ENCODE measurements at places on chromosomes 2 and 18.
A peak's percentile ranks its signal among the peaks of the same experiment; 100 is the strongest.

- DNase-seq: no peak
Measured at GRCh38 chr18:25648716-25649260, 296.8 kb upstream of the ZNF521 start.

GRCh38 chr2:118584877-118585276, 262.6 kb downstream of the EN1 start:
- DNase-seq: no peak

- peak; percentile 49 for DNase-seq
Measured at GRCh38 chr2:48471048-48471474, 58.9 kb upstream of the STON1 start.

- DNase-seq: no peak
Measured at GRCh38 chr2:138503652-138504051, 2.1 kb downstream of the SPOPL start.

GRCh38 chr18:48729404-48729803, 190.6 kb downstream of the CTIF start:
- DNase-seq: no peak

GRCh38 chr18:63180971-63181376, 138.6 kb downstream of the BCL2 start:
- DNase-seq: no peak

DNA sequence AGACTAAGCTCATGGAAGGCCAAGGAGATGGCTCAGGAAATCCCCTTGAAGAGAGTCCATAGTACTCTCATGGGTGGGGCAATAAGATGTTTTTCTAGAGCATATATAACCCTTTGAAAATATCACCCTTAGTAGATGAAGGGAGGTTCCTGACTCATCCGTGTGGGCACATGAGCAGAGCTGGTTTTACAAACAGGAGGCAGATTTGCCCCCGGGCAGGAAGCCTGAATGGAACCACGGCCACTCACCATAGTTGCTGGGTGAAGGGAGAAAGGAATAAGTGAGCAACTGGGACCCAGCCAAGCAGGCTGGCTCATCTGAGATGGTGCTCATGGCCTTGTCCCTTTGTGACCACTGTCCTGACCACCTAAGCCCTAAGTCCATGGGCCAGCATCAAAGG, 29.0 kb upstream of the MAPRE3 start:
- no peak for DNase-seq

GRCh38 chr2:169721016-169721415, 12.6 kb upstream of the KLHL23 start:
- no peak for DNase-seq

- no peak for DNase-seq
Measured at GRCh38 chr2:98654699-98655495, 46.5 kb downstream of the UNC50 start.

DNA sequence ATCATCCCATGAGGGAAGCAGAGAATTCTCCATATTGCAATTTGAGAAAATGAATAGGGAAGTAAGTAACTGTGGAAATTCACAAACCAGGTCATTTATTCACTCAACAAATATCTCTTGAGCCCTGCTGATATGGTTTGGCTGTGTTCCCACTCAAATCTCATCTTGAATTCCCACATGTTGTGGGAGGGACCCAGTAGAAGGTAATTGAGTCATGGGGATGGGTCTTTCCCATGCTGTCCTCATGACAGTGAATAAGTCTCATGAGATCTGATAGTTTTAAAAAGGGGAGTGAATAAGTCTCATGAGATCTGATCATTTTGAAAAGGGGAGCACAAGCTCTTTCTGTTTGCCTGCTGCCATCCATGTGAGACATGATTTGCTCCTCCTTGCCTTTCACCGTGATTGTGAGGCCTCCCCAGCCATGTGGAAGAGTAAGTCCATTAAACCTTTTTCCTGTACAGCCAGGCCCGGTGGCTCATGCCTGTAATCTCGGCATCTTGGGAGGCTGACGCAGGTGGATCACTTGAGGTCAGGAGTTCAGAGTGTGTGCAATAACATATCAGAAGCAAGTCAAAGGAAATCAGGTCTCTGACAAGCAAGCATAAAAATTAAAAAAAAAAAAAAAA, 193.2 kb downstream of the NDUFA10 start:
- DNase-seq: no peak

DNA sequence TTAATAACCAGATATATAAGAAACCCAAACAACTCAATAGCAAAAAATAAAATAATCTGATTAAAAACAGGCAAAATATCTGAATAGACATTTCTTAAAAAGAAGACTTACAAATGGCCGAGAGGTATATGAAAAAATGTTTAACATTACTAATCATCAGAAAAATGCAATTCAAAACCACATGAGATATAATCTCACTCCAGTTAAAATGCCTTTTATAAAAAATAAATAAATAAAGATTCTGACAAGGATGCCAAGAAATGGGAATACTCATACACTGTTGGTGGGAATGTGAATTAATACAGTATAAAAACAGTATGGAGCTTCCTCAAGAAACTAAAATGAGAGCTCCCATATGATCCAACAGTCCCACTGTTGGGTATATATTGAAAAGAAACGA, 33.9 kb upstream of the BMP10 start:
- no peak for DNase-seq

DNA sequence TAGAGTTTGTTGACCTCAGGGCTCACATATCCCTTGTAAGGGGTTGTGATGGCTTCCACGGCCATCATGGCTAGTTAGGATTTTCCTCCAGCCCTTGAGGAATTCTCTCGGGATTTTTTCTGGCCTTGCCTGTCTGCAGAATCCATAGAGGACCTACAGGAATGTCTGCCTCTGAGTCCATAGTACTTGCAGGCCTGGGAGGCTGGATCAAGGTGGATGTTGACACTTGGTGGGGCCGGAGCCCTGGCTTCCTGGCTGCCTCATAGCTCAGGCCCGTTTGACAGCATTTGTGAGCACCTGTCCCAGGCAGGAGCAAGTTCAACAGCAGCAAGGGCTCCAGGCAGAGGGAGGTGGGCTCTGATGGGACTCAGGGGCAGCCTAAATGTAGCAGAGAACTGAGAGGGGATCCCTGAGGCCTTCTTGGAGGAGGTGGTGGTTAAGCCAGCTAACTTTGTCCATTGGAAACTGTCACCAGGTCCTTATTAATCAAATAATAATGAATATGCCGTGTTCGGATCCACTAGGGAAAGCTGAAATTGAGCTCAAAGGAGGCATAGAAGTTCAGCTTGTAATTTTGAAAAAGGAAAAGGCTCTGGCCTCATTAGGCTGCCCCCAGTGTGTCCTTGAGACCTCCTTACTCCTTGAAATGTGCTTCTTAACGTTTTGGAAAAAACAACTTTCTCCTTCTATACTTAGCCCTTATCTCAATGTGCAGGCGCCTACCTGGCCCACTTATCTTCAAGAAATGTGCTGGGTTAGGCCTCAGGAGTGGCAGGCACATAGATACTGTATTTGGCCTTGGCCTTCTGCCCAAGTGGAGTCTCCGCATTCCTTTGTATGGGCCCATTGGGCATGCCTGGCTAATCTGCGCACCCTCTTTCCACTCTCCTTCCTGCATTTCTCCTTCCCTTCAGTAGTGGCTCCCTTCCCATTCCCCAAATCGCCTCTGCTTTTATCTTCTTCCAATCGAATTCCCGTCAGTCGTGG, 66.9 kb downstream of the HPCAL1 start:
- DNase-seq: no peak

GRCh38 chr2:39513641-39514094, 76.6 kb upstream of the MAP4K3 start:
- DNase-seq: peak; percentile 91

GRCh38 chr2:174682007-174682577, 82.2 kb downstream of the CHRNA1 start:
- DNase-seq: no peak
